Left renal cortex interstitium (tissue), 4 donors: ENCODE measurements at places on chromosomes 11 and 22.

DNA sequence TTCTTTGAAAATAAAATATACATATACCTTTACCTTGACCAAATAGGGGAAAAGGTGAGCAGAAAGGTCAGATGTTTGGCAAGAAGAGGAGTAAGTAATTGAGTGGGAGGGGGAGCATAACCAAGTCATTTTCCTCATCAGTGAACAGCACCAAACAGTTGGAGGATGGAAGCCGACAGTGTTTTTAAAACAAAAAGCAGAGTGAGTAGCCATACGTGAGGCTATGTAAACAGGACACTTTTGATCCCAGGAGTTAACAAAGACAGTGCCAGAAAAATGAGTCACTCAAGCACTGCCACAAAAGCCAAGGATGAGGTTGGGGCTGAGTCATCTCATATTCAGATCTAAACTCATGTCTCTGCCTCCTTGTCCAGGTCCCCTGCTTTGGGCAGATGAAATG lies 734.7 kb downstream of the KCNA4 start:
- no peak for DNase-seq

DNA sequence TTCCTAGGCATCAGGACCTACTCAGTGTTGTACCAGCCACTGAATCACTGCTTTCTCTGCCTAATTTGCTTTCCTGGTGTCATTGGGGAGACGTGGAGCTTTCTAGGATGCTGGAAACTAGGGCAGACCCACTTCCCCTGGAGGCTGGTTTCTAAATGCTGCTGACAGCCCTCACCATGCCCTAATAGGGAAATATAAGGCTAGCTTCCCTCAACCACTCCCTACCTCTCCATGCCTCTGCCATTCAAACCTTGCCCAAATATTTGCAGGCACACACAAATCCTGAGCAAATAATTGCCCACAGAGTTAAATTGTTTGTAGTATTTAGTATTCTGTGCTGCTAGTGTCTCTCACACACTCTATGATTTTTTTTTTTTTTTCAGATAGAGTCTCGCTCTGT lies 310.2 kb downstream of the DDX10 start:
- no peak for DNase-seq

GRCh38 chr11:88305430-88305829 lies 32.1 kb downstream of the CTSC start:
- DNase-seq, result no peak

GRCh38 chr11:70331901-70332300 lies 61.4 kb downstream of the PPFIA1 start:
- DNase-seq, result no peak

DNA sequence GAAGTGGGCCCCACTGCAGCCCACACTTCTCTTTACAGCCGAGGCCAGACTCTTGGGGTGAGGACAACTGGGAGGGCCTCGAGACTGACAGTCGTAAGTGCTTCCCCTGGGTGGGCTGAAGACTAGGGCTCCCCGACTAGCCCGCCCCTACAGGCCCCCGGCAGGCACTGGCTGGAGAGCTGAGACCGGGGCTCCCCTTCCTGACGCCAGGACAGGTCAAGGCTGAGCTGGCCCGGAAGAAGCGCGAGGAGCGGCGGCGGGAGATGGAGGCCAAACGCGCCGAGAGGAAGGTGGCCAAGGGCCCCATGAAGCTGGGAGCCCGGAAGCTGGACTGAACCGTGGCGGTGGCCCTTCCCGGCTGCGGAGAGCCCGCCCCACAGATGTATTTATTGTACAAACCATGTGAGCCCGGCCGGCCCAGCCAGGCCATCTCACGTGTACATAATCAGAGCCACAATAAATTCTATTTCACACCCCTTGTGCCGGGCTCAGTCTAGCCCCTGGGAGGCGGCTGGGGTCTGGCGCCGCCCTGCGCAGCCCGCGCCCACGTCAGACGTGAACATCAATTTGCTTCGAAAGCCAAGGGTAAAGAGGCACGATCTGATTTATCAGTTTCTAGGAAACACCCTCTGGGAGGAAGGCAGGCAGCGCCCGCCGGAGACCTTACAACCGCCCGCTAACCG lies 13.5 kb downstream of the SCYL1 start:
- no peak for DNase-seq

DNA sequence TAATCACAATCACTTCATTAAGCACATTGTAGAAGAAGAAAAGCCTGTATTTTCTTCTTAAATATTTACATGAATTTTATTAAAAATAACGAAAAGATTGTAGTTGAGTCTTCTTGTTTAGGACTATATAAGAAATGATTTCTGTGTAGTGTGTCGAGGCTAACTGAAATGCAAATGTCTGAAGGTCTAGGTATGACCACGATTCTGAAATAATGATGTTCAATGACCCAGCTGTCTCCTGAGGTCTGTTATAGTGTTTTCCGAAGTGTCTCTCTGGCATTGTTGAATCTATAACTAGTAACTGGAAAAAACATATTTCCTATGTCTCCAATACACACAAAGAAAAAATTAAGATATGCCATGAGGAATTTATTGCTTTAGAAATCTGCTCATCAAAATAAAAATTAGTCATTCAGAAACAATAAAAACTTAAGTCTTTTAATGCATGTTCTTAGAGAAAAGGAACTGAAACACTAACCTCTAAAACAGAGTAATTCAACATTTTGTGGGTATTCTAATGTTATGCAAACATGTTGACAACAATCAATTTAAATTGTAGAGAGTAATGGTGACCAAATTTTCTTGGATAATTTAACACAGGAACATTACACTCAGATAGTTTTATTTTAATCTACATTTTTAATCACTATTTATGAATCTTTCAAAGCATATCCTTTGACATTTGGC lies 55.0 kb downstream of the CASP12 start:
- no peak for DNase-seq

- no peak for DNase-seq
Measured at GRCh38 chr11:35083431-35084238, 55.3 kb upstream of the CD44 start.

DNA sequence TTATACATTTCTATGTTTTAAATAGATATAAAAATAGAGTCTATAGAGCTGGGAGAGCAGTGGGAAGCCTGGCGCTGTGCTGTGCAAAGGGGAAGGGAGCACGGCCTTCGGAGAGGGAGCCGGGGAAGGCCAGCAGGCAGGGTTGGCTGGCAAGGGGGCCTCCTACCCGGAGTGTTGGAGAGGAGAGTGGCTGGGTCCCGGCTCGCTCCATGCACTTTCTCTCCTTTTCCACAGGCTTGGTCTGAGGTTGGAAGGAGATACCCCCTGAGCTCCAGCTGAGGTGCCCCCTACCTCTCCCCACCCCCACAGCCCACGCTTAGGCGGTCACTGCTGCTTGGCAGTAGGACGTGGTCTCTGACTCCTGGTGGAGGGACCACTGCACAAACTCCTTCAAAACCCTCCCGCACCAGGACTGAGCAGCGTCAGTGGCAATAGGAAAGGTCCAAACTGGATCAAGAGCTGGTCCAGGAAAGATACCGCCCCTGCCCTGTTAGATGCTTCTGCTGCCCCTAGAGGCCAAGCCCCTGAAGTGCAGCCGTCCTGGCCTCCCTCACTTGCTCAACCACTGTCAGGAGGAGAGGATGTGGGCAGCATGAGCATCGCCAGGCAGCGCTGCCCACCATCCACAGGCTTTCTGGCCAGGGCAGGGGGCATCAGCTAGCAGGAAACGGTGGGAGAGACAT lies 52.9 kb downstream of the SYT13 start:
- DNase-seq, result no peak

GRCh38 chr11:102546427-102546826 lies 15.9 kb upstream of the MMP7 start:
- DNase-seq, result no peak

GRCh38 chr11:31690516-31690915 lies 120.6 kb downstream of the PAX6 start:
- no peak for DNase-seq

DNA sequence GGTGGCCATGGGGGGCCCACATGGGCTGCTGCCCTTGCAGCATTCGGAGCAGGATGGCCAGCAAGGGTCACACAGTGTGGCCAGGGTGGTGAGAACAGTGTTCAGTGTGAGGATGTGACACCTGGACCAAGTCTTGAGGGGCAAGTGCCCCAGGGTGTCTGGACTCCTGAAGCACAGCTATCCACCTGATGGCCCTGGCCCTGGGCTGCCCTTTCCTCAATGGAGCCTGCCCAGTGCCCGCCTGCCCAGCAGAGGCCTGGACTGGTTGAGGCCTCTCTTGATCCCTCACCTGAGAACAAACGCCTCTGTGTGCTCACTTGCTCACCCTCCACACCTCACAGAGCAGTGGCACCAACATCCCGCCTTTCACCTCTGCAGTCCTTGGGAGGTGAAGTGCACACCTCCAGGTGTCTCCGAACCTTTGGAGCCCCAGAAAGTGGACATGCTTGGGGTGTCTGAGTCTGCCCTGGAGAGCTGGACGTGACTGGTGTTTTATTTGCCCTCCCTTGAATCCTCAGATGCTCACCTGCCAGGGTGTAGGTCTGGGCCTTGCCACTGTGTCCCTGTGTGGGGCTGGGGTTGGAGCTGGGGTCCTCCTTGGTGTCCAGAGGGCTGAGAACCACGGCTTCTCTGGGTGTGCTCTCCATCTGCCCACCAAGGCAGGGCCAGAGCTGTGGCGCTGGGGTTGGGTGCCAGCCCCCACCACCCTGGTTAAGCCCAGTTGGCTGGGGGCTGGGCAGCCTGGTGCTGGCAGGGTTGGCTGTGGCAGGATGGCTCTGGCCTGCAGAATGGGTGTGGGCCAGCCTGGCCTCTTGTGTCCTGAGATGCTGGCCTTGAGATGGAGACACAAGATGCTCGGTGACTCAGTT lies 3.8 kb upstream of the MUC2 start:
- DNase-seq, result no peak

DNA sequence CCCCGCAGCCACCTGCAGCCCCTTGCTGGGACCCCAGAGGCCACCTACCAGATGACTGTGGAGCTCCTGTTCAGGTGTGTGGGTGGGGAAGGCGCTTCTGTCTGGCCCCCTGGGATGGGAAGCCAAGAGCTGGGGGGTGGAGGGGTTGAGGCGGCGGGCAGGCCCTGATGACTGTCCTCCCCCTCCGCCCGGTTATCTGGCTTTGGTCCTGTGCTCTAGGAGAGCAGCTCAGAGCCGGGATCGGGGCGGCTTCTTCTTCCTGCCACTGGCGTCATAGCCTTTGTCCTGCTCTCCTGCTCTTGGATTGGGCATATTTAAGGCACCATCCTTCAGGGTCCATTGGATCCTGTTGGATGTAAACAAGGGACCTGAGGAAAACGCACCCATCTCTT lies 38.4 kb downstream of the TPCN2 start:
- DNase-seq, result no peak

GRCh38 chr11:71474771-71475483 lies 21.9 kb downstream of the NADSYN1 start:
- DNase-seq, result no peak

- no peak for DNase-seq
Measured at GRCh38 chr11:17494019-17494418, 17.4 kb upstream of the ABCC8 start.

DNA sequence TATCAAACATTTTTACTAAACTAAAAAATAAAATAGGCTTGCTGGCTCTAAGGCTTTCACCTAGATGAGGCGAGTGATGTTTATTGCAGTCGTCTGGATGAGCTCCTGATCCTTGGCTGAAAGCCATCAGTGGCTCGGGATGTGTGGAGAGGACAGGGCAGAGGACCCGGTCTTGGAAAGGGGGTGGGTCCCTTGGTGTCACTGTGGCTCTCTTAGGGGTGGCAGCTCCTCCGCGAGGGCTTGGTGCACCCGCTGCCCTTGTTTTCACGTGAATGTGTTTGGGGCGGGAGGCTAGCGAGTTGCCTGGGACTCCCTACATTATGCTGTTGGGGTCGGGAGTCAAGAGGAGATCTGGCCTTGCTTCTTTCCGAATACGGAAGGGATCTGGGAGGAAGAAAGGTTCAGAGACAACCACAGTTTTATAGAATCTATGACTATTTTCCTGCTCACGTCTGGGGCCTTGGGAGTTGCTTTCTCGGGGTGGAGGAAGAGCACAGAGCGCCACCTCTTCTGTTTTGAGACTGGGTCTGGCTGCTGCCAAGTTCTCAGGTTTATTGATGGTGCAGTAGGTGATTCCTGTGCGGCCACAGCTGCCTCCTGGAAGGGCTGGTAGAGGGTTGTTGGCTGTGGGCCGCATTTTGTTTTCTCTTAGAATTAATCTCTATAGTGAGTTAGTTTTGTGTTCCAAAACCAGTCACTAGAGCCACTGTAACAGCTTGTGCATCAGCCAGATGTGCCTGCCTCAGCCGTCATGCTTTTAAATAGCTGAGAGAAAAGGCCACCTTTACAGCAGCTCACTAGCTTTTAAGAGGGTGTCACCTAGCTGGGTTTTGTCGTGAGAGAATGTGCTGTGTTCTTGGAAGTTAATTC lies 12.8 kb downstream of the TBC1D22A start:
- no peak for DNase-seq

GRCh38 chr22:31328544-31328960 lies 17.6 kb downstream of the PATZ1 start:
- no peak for DNase-seq

- DNase-seq, result no peak
Measured at GRCh38 chr11:62487738-62488551, 58.7 kb downstream of the AHNAK start.

DNA sequence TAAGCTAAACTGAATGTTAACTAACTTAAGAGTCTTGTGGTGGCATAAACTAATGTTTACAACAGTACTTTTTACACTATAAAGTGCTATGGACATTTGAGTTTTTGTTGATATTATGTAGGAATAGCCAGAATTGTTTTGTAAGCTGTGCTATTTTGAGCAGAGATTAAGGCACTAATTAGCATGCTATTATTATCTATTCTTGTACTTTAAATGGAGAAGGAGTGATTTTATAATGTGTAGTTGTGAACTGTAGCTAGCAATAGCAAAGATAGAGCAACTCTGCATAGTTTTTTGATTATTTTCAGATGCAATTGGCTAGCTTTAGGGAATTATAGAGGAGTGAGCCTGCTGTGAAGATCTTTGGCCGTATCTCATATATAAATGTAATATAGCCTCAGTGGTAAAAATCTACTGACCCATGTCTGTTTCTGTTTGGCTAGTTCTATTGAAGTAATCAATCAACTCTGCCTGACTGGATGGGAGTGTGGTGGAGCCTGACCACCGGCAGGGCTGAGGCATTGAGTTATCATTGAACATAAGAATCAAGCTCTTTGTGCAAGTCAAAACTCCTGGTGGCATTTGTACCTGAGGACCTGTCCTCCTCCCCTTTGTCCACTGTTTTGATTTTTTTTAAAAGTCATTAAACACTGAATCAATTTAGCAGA lies 34.3 kb downstream of the NCAM1 start:
- DNase-seq, result peak; percentile 11

GRCh38 chr11:47161890-47162289 lies 14.8 kb downstream of the ARFGAP2 start:
- DNase-seq, result no peak

GRCh38 chr11:2930704-2931419 lies 1.6 kb upstream of the PHLDA2 start:
- DNase-seq, result no peak

- DNase-seq, result no peak
Measured at GRCh38 chr11:61083601-61084147, 18.6 kb upstream of the CD5 start.

GRCh38 chr22:44353041-44353440 lies 40.3 kb upstream of the SHISAL1 start:
- no peak for DNase-seq

- no peak for DNase-seq
Measured at GRCh38 chr11:68992743-68993255, 12.0 kb upstream of the MRGPRD start.

GRCh38 chr11:13594044-13594443 lies 74.4 kb upstream of the FAR1 start:
- DNase-seq, result no peak
